CD8-positive, alpha-beta T cell (primary cell): ENCODE measurements at places on chromosomes 16 and 17. TPM values are rescaled to one million over a fixed set of nuclear protein-coding genes. Genes with fewer than 3 reads are reported as not detected.

GRCh38 chr16:22962905-22963304, 148.9 kb downstream of the HS3ST2 start:
- no peak for DNase-seq

DHX38 gene
- 126 TPM for total RNA-seq

ATXN1L gene
- 67.4 TPM for total RNA-seq

DNA sequence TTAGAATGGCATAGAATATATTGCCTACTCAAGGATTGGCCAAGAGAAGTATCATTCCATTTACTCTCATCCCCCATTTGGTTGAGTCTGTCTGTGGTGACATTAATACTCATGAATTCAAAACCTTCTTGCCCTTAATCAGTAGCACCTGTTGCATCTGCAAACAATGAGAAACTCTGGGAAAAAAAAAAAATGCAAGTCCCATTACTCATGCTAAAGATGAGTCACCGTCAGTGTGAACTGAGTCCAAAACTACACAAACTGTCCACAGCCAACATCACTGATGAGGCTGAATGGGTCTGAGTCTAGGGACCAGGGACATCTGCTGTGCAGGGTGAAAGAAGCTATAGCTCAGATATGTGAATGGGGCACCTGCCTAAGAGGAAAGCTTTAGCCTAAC, 96.9 kb upstream of the ADAMTS18 start:
- DNase-seq = no peak

- DNase-seq = no peak
These were observed 45.6 kb upstream of the ENPP7 start for GRCh38 chr17:79685121-79685520.

PARN gene
- total RNA-seq = 25.7 TPM

FAM20A gene
- not detected for total RNA-seq

TBC1D3C gene
- not detected for total RNA-seq

- no peak for DNase-seq
These were observed 38.3 kb upstream of the PRSS54 start for GRCh38 chr16:58332997-58333700.

- no peak for DNase-seq
These were observed 405.6 kb downstream of the PMP22 start for GRCh38 chr17:14859542-14859941.
